ENCODE measurements at places on chromosomes 2 and 18.

GRCh38 chr2:15941481-15941850 lies 1.1 kb downstream of the MYCN start:
- DNase-seq = no peak

DNA sequence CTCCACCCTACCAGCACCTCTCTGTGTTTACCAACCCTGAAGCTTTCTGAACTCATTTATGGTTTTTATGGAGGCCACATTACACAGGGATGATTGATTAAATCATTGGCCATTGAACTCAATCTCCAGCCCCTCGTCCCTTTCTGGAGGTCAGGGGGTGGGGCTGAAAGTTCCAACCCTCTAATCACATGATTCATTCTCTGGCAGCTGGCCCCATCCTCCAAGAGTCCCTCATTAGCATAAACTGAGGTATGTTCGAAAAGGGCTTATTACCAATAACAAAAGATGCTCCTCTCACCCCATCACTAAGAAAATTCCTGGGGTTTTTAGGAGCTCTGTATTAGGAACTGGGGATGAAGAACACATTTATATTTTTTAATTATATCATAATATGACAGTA lies 92.3 kb downstream of the DIS3L2 start:
- DNase-seq = no peak

- no peak for DNase-seq
These were observed 150.3 kb downstream of the UBR3 start for GRCh38 chr2:169977530-169977929.

DNA sequence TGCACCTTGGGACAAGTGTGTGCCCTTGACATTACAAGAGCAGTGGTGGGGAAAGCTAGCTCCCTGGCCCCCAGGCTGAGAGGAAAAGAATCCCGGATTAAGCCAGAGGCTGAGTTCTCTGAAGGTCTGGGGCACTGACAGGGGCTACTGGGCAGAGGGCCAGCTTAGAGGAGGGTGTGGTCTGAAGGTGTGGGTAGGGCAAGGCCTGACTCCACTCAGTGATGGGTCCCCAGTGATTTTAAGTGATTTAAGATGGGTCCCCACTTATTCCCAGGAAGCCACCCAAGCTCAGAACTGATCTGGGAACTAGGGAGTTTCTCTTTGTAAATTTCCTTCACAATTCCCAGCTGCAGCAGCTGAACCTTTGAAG lies 8.8 kb downstream of the TMEM37 start:
- no peak for DNase-seq

DNA sequence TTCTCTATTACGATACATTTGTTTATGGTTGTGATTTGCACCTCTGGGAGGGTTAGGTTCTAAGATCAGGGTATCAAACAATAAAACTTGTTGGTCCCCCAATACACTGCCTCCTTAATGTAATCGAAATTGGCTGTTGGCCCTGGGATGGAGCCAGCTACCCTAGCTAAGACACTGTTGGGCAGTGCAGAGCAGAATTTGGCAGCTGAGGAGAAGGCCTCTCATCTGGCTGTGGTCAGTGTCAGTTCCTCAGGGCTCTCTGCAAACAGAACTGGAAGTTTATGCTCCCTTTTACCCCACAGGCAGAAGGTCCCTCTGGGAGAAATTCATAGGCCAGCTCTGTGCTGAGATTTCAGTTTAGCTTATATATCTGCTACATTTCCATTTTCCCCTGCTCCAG lies 8.6 kb upstream of the HAAO start:
- no peak for DNase-seq

DNA sequence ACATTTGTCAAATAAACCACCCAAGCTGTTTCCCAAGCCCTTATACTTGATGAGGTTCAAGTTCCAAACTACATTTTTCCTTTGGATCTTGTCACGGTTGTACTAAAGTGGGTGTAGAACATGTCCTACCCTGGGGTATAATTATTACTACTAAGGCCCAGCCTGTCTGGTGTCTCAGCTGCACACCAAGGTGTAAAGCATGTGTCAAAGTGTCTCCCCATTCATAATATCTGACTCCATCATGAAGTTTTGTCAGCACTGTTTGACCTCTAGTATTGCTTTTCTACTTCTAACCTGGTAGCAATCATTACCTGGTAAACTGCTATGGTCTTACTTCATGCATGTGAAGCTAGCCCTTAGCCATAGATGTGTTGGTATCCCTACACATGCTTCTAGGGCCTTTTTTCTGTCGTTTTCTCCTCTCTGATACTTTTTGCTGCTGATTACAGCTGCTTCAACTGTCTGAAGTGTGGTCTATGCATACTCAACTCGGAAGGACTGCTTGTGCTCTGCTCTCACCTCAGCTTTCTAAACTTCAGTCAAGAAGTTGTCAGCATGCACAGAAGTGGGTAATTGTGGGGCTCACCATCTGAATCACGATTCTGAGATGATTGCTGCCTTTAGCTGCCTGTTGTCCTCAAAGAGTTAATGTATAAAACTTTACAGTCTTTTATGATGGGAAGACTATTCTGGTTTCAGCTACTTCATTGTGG lies 445.7 kb upstream of the TRIB2 start:
- no peak for DNase-seq

GRCh38 chr2:226185616-226186211 lies 613.9 kb downstream of the IRS1 start:
- DNase-seq = no peak

GRCh38 chr18:64099244-64099643 lies 49.6 kb downstream of the LINC00305 start:
- no peak for DNase-seq

DNA sequence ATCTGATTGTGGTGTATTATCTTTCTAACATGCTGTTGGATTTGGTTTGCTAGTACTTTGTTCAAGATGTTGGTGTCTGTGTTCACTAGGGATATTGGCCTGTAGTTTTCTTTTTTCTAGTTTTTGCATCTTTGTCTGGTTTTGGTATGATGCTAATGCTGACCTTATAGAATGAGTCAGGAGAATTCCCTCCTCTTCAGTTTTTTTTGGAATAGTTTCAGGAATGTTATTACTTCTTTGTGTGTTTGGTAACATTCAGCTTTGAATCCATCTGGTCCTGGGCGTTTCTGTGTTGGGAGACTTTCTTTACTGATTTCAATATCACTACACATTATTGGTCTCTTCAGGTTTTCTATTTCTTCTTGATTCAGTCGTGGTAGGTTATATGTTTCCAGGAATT lies 124.2 kb upstream of the EPB41L5 start:
- DNase-seq = no peak
